CD4-positive, alpha-beta T cell treated with Interleukin-17A for 1 hour (primary cell): ENCODE measurements at places on chromosomes 16 and 17.

DNA sequence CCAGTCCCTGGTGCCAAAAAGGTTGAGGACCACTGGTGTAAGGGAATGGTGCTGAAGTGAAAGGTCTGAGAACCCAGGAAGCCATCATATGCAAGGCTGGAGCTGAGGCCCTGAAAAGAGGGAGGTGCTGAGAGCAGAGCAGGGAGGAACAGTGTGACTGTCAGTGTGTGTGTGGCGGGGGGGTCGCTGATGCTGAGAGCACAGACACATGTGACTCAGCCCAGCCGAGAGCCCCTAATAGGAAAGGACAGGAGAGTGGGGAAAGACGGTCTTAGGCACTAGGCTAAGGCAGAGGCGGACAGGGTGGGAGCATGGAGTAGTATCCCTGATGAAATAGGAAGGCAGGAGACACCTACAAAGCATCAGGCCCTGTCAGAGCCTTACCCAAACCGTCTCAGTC, 1.2 kb downstream of the B9D1 start:
- DNase-seq: no peak

GRCh38 chr16:86960266-86960665, 356.9 kb downstream of the C16orf95 start:
- no peak for DNase-seq

- no peak for DNase-seq
These were observed 47.1 kb downstream of the WSB1 start for GRCh38 chr17:27341041-27341471.

GRCh38 chr17:67456889-67457288, 79.8 kb downstream of the PITPNC1 start:
- DNase-seq: no peak
